ENCODE measurements at places on chromosomes 3 and 15. TPM values are rescaled to one million over a fixed set of nuclear protein-coding genes. Genes with fewer than 3 reads are reported as not detected.

DNA sequence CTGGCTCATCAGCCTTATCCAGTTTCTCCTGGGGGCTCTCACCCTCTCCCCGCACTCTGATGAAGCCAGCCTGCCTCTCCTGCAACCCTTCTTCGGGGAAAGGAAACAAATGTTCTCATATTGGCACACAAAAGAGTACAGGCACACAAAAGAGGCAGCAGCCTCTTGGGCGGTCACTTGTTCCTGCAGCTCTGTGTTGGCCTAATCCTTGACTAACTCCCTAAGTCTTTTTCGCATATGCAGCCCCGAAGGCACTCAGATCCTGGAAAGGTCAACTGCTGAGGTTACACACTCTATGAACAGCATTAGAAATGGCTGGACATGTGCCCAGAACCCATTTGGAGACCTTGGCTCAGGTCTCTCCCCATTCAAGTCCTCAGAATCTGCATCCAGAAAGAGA is 7.4 kb upstream of the CAMP start:
- H3K36me3 ChIP-seq: no peaks in the 10 kb centered on the region
- DNase-seq: no peak
- H3K27me3 ChIP-seq: peaks cover 2% of the 10 kb centered on the region
- H3K4me1 ChIP-seq: no peaks in the 10 kb centered on the region

DNA sequence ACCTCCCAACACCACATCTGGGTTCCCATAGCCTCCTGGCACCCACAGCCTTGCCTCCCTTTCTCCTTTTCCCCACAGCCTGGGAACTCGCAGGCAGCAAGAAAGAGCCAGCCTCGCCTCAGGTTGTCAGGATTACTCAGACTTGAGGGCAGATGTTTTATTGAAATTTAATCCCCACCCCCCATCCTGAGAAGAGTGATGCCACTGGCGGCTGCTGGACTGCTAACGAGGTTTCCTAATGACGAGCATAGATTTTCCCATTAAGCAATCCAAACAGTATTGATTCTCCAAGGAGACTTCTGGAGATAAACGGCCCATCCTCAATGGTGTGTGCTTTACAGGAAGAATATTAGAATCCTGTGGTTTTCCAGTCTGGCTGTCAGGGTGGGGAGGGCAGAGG is 13.7 kb downstream of the SHF start:
- H3K4me1 ChIP-seq: peaks cover 77% of the 10 kb centered on the region
- peak; percentile 27 for DNase-seq
- H3K4me3 ChIP-seq: peak overlapping the region; percentile 49

- H3K36me3 ChIP-seq: no peaks in the 10 kb centered on the region
- peaks cover 2% of the 10 kb centered on the region for H3K27me3 ChIP-seq
- no peak overlapping the region for H3K4me3 ChIP-seq
- no peaks in the 10 kb centered on the region for H3K4me1 ChIP-seq
- DNase-seq: no peak
- no peak overlapping the region for H3K27ac ChIP-seq
Observed at GRCh38 chr3:81716870-81717509, 44.5 kb downstream of the GBE1 start.

DNA sequence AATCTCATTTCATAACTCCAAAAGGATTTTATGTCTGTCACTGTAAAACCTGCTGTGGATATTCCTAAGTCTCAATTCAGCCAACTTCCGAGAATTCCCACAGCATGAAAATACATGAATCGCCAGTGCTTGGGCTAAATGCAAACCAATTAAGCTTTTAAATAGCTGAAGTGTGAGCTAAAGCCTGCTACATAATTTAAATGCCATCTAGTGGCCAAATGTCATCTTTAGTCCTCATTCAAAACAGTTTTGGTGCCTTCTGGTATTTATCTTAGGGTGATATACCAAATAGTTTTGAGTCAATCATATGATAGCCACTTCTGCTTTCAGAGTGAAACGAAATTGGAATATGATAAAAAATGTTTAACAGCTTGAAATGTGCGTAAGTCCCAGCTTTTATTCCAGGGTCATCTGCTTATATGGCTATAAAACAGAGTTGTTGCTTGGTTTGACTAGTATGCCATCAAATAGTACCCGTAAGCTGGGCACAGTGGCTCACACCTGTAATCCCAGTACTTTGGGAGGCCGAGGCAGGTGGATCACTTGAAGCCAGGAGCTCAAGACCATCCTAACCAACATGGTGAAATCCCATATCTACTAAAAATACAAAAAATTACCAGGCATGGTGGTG is 41.8 kb upstream of the CCNL1 start:
- no peak for DNase-seq
- H3K27ac ChIP-seq: no peak overlapping the region
- H3K4me3 ChIP-seq: no peak overlapping the region
- peaks cover 8% of the 10 kb centered on the region for H3K4me1 ChIP-seq

Gene CDHR4
- not detected for total RNA-seq

Gene TUSC7
- not detected for total RNA-seq

Gene HHATL
- 7.6 TPM for total RNA-seq

Data from glutamatergic neuron (in vitro differentiated cells).